ENCODE measurements at places on chromosomes 1 and 21. TPM values are rescaled to one million over a fixed set of nuclear protein-coding genes. Genes with fewer than 3 reads are reported as not detected.
A peak's percentile ranks its signal among the peaks of the same experiment; 100 is the strongest.

- no peak for ATAC-seq
Observed at GRCh38 chr21:41045534-41046268, 122.3 kb upstream of the BACE2 start.

The TMCC2 gene
- 1.00 TPM for total RNA-seq

DNA sequence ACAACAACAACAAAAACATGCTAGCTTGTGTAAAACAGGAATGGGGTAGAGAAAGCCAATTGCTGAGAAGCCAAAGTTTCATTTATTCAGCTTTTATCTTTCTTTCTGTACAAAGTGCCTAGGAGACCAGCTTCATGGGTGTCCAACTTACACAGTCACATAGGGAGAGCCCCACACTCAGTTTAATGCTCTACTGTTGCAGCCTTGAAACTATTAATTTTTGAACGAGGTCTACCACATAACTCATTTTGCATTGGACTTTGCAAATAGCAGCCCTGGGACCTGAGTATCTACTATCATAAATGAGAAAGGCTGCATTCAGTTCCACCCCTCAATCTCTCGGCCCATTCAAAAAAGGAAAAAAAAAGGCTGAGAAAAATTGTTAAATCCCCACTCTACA is 98.8 kb downstream of the ZNF644 start:
- no peak for ATAC-seq

DNA sequence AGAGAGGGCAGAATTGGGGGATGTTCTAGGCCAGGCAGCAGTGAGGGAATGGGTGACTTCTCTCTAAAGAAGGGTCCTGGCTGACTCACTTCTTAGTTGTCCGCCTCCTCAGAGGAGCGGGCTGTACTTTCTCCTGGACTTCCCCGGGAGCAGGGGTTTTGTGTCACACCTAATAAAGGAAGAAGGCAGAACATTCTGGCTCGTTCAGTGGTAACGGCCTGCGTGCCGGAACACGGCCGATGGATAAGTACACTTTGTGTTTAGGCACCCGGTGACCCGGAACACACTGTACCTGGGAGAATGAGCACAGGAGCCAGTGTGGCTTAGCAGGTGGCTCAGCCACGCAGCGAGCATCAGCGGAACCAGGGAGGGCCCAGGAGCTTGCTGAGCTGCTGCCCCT is 84.7 kb downstream of the FBXO2 start:
- peak; percentile 35 for ATAC-seq

DNA sequence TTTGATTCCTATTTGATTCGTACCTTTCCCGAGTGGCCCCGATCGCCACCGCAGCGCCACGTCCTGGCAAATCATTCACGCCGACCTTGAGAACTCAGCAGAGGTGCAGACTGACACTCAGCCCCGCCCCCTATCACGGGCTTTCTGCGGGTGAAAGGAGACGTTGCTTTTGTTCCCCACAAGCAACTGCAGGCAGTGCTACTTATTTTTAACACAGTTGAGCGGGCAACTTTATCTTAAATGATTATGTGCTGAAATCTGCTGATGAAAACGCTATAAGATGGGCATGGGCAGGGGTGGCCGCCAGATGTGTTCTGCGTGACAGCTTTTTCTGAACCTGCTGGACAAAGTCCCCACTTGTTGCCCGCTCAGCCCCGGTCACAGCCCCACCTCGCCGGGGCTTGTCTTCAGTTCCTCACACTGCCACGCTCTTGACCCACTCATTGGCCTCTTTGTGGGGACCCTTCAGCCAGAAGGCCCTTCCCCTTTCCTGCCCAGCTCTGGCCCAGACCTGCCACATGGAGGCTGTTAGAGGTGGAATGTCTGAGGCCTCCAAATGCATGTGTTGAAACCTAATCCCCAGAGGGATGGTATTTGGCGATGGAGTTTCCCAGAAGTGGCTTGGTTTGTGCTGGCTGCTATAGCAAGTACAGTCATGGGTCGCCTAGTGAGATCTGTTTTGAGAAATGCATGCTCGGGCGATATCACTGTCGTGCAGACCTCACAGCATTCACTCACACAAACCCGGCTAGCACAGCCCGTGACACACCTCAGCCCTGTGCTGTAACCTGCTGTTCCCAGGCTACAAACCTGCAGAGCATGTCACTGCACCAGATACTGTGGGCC is 15.7 kb upstream of the PDXK start:
- peak; percentile 53 for ATAC-seq

- ATAC-seq = peak; percentile 56
Observed at GRCh38 chr1:59013276-59013927, 229.6 kb upstream of the JUN start.

DNA sequence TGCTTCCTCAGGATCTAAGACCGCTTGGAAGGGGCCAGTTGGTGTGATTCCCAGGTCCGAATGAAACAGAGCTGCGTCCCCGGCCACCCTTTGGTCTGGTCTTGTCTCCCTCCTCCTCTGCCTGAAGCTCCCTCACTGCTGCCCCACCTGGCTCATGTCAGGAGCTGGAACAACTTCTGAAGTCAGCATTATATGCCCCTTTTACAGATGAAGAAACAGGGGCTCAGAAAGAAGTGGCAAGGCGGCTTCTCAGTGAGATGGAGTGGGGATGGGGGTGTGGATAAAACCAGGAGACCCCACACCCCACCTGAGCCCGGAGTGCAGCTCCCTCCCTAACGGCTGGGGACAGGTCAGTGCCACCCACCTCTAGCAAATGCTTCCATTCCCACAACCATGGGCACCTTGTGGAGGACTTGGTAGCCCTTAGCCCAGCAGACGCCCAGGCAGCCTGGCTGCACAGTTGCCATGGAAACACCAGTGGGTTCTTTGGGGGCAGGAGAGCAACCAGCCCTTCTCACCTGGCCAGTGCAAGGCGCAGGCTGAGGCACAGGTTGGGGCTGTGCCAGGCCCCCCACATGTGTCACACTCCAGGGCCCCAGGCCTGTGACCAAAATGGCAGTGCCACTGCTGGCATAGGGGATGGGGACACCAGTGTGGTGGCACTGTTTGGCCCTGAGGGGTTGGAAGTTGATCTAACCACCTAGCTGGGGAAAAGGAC is 31.9 kb upstream of the ECE1 start:
- ATAC-seq = no peak

DNA sequence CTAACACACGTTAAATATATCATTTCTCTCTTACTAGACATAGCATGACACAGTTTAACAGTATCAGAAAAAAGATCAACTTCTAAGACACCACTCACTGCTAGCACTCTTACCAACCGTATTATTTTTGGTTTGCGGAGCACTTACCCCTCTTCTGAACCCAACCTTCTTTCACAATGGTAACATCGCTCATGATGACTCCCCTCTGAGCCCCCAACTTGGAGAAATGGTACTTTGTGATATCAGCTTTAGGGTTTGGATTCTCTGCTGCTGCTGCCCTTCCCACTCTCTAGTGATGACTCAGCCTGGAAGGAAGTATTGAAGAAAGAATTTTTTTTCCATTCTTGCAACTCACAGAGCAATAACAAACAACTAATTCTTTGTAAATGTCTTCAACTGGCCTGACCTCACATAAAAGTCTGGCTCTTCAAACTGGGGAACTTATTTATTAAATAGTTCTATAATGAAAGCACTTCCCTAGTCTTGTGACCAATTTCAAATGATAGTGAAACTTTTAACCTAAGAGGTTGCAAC is 7.0 kb downstream of the AKT3 start:
- no peak for ATAC-seq

The S100A12 gene
- 65.2 TPM for total RNA-seq

The SLC37A1 gene
- 13.9 TPM for total RNA-seq

DNA sequence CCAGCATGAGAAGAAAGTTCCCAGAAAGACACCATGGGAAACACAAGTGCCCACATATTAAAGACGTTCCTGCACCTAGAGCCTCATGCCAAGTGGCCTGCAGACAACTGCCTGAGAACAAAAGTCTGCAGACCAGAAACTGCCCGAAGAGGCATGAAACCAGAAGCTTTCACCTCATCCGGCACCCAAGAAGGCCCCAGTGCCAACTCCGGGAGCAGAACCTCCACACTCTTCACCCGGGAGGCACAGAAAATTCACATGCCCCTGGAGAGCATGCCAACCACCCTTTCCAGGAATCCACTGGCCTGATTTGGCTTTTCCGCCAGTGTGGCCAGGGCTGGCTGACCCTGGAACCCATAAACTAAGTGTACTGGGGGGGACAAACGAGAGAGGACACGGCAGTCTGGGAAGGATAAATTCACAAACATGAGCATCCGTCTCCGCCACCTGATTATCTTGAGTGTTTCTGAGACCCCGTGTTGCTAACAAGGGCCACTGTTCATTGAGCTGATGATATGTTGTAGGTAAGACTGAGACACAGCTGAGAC is 6.8 kb downstream of the TFF2 start:
- no peak for ATAC-seq

DNA sequence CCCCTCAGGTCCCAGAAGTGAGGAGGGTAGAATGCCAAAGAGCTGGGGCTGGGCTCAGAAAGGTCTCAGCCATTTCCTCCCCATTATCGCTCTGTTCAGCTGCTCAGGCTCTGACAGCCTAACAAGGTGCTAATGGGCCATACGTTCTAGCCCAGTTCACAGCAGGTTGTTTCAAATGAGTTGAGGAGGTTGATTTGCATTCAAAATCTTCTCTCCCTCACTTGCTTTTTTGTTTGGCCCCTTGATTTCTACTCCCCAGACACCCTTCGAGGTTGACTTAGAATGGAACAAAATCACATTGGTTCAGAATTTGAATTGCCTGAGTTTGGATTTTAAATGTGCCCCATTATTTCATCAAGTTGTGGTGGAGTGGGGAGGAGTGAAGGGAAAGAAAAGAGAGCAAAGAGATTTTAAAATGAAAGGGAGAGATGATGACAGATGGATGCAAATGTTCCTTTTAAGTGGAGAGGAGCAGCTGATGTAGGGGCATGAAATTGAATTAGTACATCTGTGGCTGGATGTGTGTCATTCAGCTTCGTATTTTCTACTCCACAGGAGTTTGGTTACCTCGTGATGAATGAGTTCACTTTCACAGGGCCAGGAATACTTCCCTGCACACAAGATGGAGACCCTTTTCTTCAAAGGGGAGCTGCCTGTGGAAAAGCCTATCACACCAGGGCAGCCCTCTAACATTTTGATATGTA is 425.8 kb upstream of the CAMK1G start:
- no peak for ATAC-seq

DNA sequence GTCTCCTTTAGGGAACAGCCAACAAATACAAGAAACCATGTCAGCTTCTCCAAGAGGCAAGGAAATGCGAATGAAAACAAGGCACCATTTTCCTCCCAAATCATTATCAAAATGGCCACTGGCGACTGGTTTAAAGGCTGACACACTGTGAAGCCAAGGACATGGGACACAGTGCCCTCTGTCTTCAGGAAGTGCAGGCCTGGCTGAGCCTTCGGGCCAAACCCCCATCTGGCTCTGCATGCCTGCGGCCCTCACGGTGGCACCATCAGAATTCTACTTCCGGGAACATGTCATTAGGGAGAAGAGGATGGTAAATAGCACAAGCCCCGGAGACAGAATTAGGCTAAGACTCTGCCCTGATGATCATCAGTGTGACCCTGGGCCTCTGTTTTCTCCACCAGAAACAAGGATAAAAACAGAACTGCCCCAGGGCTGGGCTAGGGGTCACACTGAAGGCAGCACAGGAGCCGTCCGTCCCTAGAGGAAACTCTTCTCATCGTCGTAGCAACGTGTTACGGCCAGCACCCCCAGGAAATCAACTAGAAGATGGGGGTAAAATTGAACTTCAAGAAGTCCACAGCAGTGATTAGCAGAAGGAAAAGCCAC is 103.5 kb downstream of the NPHP4 start:
- no peak for ATAC-seq

The F13B gene
- total RNA-seq = not detected

DNA sequence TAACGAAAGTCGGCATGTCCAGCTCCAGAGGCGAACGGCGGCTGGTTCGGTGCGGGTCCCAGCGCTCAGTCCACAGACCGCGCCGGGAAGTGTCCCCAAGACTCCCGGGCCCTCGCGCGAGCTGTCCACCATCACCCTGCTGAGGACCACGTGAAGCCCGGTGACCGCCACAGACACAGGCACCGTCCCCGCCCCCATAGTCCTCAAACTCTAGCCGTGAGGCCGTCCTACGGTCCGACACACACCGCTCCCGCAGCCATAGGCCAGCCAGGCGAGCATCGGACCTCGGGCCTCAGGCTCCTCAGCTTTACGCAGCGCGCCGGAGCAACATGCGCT is 535 bp downstream of the SETD4 start:
- ATAC-seq = peak; percentile 54

- no peak for ATAC-seq
Observed at GRCh38 chr1:114189398-114189797, 35.7 kb upstream of the SYT6 start.

The BTBD8 gene
- total RNA-seq = 1.8 TPM

The LCE1F gene
- not detected for total RNA-seq

DNA sequence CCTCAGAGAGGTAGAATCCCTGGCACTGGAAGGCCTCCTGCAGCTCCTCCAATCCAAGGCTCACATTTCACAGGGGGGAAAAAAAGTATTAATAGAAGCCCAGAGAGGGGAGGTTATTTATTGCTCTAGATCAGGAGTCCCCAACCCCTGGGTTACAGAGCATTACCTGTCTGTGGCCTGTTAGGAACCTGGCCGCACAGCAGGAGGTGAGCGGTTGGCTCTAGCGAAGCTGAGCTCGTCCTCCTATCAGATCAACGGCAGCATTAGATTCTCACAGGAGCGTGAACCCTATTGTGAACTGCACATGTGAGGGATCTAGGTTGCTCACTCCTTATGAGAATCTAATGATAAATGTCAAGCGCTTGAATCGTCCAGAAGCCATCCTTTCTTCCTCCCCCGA is 46.8 kb upstream of the RCC2 start:
- ATAC-seq = no peak

DNA sequence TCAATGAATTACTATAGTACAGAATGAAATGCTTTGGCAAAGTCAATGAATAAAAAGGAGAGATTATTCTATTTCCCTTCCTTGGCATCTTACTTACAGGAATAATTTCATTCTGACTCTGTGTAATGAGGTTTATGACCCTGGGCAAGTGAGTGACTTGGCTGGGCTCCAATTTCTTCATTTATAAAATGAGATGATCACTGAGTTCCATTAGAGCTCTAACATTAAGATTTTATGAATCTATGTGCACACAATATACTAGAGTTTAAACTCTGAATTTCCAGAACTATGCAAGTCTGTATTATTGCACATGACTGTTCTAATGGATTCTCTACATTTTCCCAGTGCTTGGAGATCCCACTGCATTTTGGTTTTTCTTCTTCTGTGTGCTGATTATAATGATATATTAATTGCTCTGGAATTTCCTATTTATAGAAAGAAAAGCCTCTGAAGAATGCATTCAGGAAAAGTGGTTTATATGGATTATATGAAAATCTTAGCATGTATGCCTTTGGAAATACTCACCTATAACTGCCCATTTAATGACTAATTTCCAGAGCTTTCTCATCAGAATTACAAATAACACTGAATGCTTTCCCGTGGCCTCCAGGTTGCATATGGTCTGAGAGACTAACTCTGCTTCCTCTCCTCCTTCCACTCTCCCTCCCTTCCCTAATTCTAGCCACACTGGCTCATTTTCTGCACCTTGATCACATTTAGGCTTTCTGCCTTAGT is 97.4 kb upstream of the CHRM3 start:
- ATAC-seq = no peak

The SHISAL2A gene
- 0.36 TPM for total RNA-seq

The FCRL2 gene
- 0.56 TPM for total RNA-seq
